ENCODE measurements at places on chromosomes 16 and 17.

- no peak for DNase-seq
These were observed 141.6 kb downstream of the CCDC182 start for GRCh38 chr17:57603546-57603945.

- DNase-seq, result no peak
These were observed 34.4 kb downstream of the TMEM186 start for GRCh38 chr16:8763083-8763482.

- no peak for DNase-seq
These were observed 97.1 kb upstream of the NOL11 start for GRCh38 chr17:67620636-67621035.

DNA sequence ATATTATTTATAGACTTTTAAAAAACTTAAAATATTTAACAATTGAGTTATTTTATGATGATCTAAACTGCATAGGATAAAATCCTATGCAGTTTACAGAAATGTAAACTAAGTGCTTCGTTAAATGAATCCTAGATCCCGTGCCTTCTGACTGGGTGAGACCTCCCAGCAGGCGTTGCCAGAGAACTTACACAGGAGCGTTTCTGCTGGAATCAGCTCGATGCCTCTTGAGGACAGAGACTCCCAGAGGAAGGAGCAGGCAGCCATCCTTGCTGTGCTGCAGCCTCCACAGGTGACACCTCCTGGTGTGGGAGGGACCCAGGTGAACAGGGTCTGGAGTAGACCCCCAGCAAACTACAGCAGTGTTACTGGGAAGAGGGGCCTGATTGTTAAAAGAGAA, 160.4 kb downstream of the WWOX start:
- no peak for DNase-seq

DNA sequence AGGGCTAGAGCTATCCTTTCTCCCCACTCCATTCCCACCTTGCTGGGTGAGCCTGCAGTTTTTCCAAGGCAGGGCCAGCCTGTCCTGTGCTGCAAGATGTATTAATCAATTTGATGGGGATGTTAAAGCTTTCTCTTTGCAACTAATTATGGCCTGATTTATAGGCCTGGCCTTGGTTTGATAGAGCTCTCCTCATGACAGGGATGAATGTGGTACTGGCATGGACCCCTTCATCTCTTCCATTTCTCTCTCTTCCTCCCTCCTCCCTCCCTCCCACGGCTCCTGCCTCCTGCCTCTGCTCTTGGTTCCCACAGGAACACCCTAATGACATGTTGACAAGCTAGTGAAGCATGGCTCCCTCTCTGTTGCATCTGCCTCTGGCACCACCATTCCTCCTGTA, 47.2 kb upstream of the SKAP1 start:
- no peak for DNase-seq

DNA sequence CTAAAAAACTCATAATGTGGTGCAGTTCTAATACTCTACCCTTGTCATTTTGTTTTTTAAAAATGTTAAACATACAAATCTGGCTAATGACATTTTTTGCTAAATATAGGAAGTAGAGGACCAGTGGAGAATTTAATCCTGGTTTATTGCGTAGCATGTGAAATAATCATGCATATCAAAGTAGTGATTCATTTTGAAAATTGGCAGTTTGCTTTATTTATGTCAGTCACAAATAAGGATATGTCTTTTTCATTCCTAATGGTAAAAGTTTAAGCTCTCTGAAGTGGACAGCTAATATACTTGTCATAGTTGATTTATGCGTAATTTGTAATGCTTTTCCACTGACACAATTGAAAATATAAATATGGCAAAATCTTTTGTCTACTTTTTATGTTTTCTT, 224.2 kb downstream of the BCAS3 start:
- DNase-seq, result no peak

GRCh38 chr17:46121841-46122485, 71.3 kb downstream of the KANSL1 start:
- no peak for DNase-seq

- DNase-seq, result no peak
These were observed 133.9 kb upstream of the CHMP6 start for GRCh38 chr17:80857756-80858171.

- no peak for DNase-seq
These were observed 12.3 kb downstream of the RAI1 start for GRCh38 chr17:17693253-17694168.

GRCh38 chr17:36935671-36936454, 1.4 kb upstream of the LHX1 start:
- peak; percentile 28 for DNase-seq

DNA sequence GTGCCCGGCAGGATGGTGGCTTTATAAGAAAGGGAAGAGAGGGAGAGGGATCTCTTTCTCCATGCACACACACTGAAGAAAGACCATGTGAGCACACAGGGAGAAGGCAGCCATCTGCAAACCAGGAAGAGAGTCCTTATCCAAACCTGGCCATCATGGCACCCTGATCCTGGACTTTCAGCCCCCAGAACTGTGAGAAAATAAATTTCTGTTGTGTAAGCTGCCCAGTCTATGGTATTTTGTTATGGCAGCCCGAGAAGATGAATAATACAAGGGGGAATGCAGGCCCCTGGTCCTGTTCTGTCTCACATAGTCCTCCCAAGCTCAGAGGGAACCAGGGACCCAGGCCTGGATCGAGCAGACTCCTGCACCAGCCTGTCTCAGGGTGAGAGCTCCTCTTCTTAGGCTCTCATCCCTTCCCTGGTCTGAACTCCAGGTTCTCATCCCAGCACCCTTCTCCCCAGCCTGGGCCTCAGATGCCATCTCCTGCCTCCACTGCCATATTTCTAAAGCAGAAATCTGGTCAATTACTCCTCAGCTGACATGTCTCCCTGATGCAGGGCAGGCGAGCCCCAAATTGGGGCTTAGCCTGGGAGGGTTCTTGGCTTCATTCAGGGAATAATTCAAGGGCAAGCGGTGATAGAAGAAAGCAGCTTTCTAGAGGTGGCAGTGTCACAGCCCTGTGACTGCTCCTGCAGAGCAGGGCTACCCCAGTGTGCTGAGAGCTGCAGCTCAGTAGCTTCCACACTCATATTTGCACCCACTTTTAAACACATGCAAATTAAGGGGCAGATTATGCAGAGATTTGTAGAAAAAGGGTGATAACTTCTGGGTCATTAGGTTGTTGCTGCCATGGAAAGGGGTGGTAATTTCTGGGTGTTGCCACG, 28.8 kb downstream of the IGFBP4 start:
- no peak for DNase-seq

DNA sequence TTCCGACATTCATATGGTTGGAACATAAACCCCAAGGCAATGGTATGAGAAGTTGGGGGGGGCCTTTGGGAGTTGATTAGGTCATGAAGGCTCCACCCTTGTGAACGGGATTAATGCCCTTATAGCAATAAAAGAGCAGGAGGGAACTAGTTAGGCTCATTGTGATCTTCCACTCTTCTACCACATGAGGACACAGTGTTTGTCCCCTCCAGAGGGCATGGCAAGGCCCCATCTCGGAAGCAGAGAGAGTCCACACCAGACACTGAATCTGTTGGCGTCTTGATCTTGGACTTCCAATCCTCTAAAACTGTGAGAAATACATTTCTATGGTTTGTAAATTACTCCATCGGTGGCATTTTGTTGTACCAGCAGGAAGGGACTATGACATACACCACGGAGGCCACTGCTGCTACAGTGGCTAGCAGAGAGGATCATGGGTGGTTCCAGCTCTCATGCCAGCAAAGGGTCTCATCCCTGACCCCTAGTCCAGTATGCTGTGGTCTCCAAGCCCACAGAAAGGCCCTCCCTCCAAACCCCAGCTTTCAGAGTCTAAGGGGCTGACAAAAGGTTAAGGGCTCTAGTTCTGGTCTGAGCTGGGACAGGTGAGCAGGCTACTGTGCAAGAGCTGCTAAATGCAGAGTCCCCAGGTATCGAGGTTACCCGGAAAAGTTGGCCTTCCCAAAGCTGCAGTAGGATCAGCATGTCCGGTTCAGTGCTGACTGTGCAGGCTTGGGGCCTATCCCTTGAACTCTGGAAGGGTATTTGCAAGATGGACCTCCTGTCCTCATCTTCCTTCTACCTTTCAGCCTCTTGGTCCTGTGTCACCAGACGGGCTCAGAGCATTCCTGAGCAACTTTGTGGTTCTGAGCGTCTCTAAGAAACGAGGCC, 12.2 kb downstream of the CCR7 start:
- DNase-seq, result no peak

DNA sequence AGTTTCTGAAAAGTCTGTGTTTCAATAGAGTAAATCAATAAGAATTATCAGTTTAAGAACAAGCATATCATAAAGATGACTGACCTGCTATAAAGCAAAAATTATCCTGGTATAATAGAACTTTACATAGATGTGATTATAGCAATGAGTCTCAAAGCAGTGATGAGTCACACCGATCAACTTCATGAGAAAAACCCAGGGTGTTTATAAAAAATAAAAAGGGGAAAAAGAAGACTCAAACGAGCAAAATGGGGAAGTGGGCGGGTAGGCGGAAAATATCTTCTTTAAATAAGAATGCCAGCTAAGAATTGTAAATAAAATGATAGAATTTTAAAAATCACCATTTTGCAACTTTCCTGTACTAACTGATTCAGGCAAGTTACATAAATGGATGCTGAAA, 46.8 kb downstream of the BRIP1 start:
- no peak for DNase-seq

DNA sequence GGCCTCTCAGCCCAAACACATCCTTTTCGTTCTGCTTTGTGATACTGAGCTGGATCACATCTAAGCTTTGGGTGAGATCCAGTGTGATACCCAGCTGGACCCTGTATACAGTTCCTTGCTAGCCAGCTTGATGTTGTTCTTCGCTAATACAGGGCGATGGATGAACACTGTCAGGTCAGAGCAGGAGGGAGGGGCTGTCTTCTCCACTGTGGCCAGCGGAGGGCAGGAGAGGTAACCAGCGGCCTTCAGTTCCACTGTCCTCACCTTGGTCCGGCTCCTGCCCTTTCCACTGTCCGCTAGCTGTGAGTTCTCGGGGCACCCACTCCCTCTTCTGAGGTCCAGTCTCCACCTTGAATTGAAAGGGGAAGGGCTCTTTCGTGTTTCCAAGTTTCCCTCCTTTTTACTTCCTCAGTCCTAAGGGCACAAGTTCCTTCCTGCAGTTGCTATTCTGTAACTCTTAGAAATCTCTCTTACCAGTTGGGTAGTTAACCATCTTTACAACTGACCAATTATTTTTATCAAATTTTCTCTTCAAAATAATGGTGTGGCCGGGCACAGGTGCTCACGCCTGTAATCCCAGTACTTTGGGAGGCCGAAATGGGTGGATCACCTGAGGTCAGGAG, 3.0 kb upstream of the ZNF213 start:
- no peak for DNase-seq

DNA sequence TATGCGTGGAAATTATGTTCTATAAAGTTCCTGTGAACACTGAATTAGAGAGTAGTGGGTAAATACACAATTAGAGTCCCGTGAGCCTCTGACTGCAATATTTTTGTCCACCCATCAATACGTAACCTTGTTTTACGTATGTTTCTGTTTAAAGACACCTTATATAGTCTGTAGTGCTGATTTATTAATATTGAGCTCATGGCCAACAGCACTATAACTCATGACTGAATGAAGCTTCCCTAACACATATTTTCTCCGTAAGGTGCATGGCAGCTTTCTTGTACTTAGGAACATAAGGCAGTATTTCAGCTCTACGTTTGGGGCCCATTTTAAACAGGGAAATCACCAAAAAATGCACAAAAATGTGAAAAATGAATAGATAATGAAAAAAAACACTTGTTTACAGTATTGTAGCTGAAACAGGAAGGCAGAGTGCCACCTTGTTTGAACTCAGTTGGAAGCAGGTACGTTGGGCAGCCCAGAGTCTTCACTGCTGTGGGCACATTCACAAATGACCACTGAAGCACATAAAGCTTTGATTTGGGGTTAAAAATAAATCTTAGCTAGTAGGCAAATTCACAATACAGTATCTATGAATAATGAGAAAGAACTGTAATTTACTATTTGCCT, 108.5 kb downstream of the CNTNAP4 start:
- no peak for DNase-seq

GRCh38 chr17:32769846-32770245, 107.1 kb downstream of the MYO1D start:
- no peak for DNase-seq

- no peak for DNase-seq
These were observed 180.0 kb downstream of the CHD9NB start for GRCh38 chr16:52872731-52873130.

GRCh38 chr16:1188432-1189189, 35.7 kb downstream of the CACNA1H start:
- DNase-seq, result peak; percentile 51

DNA sequence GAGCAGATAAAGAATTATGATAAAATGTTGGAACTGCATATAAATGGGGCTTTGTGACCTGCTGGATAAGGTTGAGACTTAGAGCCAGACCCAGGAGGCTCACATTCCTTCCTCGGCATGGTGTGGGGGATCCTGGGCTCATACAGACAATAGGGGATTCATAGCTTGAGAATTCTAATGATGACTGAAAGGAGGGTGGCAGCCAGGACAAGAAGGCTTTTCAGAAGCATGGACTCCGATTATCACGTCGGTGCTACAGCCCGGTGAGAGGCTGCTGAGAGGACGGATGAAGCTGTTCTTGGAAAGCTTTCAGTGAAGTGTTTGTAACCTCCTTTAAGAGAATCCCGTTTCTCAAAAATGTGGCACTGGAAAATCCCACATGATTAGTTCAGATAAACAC, 167.2 kb downstream of the ANKFN1 start:
- DNase-seq, result no peak

DNA sequence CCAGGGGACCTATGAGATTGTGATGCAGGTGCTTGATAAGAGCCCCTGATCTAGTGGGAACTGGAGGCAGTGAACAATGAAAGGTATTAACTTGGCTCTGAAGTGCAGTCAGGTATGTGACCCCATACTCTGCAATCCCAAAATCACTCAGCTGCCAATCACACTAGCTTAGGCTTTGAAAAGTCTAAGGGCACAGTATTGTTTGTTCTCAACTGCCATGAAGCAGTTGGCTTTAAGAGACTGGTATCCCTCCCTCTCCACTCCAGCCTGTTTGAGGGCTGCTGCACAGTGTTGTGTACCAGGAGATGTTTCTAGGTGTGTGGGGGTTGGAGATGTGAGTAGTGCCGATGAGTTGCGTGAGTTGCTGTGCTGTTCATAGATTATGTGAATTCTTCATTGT, 2.4 kb downstream of the YPEL2 start:
- DNase-seq, result no peak

GRCh38 chr16:87570938-87571867, 31.1 kb upstream of the JPH3 start:
- no peak for DNase-seq

- DNase-seq, result no peak
These were observed 835 bp downstream of the NME4 start for GRCh38 chr16:397736-398332.

DNA sequence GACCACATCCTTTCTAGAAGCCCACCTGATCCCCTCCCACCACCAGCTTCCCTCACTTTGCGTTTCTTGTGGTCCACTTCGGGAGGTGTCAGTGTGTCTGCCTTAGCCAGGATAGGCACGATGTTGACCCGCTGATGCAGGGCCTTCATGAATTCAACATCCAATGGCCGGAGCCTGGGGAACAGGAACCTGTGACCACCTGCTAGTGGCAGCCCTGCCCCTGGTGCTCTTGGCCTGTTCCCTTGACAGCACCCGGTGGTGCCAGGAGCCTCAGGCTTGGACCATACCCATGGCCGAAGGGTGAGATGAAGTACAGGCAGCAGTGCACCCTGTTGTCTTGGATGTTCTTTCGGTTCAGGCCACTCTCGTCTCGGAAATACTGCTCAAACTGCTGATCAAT, 7.2 kb upstream of the MTMR4 start:
- no peak for DNase-seq

Measured in CD4-positive, alpha-beta memory T cell (primary cell).